MM.1S (cell line): ENCODE measurements at places on chromosomes 3 and 15.

DNA sequence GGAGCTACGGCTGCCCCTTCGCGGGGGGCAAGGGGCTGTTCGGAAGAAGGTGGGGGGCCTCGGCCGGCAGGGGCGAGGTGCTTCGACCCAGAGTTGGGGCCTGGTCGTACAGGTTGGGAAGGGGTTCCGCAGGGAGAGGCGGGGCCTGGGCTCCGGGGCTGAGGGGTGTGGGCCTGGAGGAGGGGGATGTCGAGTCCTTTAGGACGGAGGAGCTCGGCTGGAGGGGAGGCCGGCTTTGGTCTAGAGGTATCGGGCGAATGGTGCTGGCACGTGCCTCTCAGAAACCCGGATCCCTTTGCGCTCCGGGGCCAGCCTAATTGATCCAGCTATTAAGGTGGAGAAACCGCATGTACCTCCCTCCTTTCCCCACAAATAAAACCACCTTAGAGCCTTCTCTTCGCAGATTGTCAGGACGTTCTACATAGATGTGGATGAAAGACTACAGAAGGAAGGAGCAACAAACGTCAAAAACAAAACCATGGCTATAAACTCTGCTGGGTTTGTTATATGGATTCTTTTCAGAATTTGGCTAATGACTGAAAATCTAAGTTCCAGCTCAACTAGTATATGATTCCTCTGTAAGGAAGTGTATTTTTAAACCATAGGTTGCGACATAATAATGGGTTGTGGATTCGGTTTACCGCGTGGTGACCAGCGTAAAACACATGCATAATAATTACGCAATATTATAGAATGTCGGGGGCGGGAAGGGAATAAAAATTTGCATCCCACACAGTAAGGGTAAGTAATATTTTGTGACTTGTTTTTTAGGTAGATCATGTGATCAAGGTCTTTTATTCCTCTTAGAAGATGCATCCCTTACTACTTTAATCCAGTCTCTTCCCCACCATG lies 644 bp upstream of the NGLY1 start:
- DNase-seq = peak; percentile 28

- no peak for DNase-seq
These were observed 177.5 kb downstream of the TLE3 start for GRCh38 chr15:69920221-69920620.

DNA sequence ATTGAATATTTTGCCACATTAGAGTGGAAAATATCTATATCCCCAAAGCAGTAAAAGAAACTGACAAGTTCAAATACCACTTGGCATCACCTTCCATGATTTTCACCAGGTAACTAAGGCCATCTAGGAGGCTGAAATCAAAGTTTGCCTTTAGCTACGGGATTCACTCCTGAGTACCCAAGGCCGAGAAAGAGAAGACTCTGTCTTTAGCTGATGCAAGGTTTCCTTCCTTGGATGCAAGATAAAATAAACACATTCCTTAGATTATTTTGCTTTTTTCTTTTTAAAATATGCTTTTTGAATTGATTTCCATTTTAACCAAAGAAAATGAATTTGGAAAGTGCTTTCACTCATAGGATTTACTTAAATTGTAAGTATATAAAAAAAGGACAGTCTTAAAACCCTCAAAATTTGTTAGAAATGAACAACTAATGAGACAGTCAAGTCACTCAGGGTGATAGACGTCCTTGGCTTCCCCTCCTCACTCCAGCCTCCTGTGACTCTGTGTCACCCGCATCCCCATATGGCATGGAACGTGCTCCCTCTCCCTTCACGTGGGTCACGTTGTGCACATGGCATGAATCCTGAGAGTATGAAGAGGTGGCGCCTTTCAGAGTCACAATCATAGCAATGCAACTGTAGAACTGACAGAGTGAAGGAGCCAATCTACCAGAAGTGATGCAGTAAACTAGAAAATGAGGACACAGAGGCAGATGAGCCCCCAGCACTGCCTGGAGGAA lies 148.4 kb downstream of the RTP4 start:
- no peak for DNase-seq

DNA sequence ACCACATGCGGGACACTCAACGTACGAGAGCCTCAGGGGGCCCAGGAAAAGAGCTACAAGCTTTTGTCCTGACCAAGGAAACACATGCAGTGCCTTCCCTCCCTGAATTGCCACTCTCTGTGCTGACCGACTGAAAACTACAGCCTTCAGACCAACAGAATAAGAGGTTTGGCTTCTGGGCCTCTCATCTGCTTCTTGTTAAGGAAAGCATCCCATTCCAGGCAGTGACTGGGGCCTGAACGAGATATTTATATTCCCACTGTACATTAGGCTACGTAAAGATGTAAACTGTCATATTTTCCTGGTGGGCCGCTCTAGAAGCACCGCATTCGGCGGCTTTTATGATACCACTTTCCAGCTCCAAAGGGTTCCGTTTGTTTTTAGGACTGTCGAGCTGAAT lies 208.9 kb upstream of the TPM1 start:
- no peak for DNase-seq

- DNase-seq = peak; percentile 32
These were observed 39.0 kb upstream of the BLM start for GRCh38 chr15:90677807-90678790.
